ENCODE measurements at places on chromosomes 16 and 17.

DNA sequence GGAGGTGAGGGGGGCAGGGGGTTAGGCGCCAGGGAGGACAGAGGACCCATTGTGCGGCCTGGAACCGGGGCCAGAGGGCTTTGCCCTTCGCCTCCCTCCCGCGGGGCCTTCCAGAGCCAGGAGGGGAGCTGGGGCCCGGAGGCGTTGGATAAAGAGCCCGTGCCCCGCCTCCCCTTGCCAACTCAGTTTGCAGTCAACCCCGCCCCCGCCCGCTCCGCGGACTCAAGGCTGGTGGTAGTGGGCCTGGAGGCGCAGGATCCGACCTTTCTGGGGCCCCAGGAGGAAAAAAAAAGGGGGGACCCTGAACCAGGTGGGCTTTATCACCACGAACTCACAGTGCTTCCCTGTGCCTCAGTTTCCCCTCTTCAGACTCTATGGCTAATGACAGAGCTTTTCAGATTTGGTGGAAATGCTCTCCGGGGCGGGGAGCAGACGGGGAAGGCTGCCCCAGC, 2.0 kb upstream of the SPHK1 start:
- peak; percentile 76 for DNase-seq

DNA sequence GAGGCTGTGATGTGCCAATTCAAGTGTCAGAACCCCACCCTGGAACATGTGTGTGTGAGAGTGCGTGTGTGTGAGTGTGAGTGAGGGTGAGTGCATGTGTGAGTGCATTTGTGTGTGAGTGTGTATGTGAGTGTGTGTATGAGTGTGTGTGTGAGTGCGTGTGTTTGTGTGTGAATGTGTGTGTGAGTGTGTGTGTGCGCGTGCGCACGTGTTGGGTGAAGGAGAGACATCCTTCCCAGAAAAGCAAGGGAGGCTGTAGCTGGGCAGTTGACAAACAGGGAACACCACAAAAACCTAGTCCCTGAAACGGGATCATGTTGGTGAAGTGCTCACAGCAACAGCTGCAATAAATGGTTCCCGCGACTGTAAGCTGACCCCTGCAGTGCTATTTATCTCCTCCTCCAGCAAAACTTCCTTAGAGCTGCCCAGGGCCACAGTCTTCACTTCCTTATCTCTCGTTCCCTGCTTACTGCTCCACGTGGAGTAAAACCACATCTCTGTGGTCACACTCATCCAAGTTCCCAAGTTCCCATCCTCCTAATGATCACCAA, 40.1 kb upstream of the RPL38 start:
- DNase-seq: no peak

DNA sequence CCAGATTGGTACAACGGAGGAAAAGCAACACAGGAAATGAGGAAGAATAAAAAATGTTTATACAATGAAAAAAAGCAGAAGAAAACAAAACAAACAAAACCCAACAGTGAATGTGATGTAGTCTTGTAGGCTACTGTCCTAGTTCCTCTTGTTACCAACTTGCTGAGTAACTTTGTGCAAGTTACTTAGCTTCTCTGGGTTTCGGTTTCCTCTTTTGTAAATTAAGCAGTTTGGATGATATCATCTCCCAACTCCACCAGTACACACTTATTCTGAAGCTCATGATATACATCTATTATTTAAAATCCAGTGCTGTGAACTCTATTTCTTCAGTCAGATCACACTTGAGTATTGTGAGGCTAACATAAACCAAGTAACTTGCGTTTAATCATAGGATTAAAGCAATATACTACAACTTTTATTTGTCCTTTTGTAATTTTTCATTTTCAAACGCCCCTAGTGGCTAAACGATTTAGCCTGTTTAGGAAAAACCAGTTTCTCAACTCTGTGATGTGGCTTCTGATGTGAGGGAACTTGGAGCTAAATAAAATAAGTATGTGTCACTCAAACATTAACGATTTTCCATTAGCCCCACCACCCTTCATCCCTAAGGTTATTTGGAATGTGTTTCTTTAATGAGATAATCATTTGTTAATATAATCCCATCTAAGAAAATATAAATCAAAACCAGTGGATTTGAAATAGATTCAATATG, 1.4 kb upstream of the UNK start:
- DNase-seq: no peak

DNA sequence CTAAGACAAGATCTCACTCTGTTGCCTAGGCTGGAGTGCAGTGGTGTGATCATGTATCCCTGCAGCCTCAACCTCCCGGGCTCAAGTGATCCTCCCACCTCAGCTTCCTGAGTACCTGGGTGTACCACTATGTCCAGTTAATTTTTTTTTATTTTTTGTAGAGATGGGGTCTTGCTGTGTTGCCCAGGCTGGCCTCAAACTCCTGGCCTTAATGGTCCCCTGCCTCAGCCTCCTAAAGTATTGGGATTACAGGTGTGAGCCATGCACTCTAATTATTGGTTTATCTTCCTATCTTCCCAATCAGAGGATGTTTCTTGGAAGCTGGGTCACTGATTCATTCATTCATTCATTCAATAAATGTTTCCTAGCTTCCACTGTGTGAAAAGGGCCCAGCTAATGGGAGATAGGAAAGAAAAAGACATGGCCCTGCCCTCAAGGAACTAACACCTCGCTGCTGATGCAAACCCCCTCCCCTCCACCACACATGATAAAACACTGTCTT, 8.5 kb downstream of the ASPHD1 start:
- DNase-seq: no peak

- no peak for DNase-seq
These were observed 18.4 kb upstream of the MRPS23 start for GRCh38 chr17:57868007-57868909.

- no peak for DNase-seq
These were observed 12.6 kb downstream of the ZBTB4 start for GRCh38 chr17:7466639-7467341.

DNA sequence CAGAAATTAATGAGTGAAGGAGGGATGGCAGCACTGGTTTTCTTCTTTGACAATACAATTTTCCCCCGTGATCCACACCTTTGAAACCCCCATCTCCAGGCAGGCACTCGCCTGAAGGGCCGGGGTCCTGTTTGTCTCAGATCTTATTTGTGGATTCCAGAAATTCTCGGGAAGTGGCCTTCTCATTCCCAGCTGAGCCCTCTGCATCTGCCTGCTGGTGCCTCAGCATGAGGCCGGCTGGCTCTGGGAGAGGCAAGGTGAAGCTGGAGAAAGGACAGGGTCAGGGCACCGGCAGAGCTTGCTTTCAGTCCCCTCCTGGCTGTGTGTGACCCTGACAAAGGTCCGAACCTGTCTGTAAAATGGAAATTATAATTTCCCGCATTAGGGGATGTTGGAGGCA, 35.8 kb upstream of the C1QL1 start:
- DNase-seq: no peak

GRCh38 chr17:57337390-57337789, 81.1 kb downstream of the MSI2 start:
- no peak for DNase-seq

- no peak for DNase-seq
These were observed 39.3 kb upstream of the MARCHF10 start for GRCh38 chr17:62847426-62847825.

GRCh38 chr16:55088098-55088497, 157.4 kb downstream of the IRX5 start:
- DNase-seq: no peak

DNA sequence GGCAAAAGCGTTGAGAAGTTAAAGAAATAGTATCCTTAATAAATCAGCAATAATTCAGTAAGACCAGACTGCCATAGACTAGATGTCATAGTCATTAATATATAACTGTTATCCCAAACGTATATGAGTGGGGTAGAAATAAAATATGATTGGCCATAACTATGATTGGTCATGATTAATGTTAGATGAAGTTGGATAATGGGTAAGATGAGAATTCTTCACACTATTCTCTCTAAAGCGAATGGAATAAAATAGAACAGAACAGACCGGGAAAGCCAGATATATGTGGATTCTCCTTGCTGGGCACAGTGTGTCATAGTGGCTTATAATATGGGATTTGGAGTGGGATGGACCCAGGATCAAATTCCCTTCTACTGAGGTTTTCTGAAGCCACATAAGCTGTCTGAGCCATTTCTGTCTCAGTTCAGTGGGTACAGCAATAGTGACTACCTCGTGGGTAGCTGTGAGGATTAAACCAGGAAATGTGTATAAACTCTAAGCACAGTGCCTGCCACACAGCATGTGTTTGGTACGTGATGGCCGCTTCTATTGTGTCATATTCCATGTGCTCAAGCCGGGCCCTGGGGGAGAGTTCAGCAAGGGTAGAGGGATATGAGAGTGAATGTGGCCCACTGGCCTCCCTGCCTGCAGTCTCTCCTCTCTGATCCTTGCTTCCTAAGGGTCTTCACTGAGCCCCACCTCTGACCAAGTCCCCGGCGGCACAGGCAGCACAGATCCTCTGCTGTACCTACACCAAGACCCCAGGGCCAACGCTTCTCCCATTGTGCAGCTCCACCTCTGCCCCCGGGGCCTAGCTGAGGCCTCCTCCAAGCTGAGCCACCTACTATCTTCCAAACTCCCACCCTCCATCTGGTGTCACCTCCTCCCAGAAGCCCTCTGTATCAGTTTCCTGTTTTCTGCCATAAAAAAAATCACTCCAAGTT, 3.7 kb downstream of the CETP start:
- no peak for DNase-seq

- DNase-seq: no peak
These were observed 270.1 kb downstream of the SOX9 start for GRCh38 chr17:72390675-72391508.

DNA sequence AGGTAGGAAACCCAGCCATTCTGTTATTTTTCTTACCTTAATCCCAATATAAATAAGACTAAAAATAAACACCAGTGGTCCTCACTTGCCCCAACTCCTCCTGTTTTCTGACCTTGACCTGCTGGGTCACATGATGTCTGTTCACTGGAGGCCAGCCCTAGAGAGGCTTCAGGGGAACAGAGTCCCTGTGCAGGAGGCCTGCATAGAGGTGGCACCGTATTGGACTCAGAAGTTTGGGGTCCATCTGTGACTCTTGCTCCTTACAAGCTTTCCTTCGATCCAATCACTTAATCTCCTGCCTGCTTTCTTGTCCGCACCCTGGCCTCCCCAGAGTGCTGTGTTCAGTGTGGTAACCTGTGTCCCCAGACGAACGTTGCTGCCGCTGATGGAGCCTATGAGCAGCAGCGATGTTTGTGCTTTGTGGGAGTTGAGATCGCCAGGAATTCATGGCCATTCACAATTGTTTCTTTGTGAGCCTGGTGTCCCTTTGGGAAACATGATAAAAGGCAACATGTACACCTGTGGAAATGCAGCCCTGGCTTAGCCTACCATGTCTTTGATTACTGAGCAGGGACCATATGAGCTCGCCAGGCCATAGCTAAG, 4.7 kb downstream of the IGSF6 start:
- DNase-seq: no peak

DNA sequence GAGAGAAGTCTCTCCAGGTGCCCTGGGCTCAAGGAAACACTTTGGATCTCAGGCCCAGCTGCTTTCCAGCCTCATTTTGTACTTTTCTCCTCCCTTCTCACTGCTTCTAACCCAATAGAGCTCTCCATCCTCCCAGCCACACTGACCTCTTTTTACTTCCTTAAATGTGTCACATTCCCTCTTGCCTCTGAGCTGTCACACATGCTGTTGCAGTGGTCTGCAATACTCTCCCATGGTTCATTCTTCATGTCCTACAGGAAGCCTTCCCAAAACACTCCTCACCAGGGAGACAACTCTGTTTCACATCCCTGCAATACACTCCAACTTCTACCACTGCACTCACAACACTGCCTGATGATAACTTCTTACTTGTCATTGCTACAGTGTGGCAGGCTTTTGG, 242.1 kb upstream of the DYNLRB2 start:
- no peak for DNase-seq

DNA sequence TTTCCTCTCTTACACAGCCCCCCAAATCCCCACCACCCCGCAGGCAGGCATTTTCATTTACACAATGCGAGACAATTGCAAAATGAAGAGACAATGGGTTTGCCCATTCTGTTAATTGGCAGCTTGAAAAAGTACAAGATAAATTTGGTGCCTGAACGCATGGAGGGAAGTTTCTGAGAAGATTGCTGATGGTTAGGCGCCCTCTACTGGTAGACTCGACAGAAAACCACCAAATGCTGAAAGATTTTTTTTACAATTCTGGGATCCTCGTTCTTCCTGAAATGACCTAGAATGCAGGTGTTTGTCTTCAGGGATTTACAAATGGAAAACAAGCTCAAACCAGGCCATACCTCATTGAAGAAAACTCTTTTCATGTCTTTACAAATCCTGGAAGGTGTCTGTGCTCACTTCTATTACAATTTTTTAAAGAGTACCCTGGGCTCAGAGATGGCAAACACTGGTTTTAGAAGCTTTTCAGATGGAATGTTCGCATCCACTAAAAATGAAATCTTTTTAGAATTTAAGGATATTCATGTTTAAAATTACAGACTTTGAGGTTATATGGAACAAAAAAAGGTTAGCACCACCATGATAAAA, 338.5 kb downstream of the PMP22 start:
- DNase-seq: peak; percentile 70

DNA sequence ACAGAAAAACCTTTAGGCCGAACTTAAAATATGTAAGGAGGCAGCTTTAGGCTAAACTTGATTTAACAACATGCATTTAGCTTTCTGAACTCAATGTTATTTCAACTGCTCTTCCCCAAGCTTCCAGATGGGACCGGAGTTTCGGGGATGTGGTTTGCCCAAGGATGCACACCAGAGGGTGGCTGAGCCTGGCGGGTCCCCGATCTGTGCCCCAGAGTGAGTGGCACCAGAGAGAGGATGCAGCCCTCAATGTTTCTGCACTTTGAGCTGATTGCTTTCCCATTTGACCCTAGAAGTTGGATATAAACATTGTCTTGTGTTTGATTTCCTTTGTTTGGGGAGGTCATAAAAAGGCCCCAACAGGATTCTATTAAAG, 348.0 kb upstream of the TNRC6C start:
- no peak for DNase-seq

GRCh38 chr17:63454915-63455314, 8.8 kb upstream of the CYB561 start:
- DNase-seq: no peak

DNA sequence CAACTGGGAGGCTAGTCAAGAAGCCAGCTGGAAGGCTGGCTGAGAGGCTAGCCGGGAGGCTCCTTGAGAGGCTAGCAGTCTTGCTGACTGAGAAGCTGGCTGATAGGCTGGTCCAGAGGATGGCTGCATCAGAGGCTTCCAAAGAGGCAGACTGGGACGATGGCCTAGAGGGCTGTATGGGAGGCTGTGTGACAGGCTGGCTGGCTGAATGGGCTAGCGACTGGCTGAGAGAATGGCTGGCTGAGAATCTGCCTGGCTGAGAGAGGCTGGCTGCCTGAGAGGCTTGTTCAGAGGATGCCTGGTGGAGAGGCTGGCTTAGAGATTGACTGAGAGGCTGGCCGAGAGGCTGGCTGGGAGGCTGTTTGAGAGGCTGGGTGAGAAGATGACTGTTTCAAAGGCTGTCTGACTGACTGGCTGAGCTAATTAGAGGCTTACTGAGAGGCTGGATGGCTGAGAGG, 34.8 kb upstream of the ACSM2B start:
- DNase-seq: peak; percentile 18
